ENCODE measurements at places on chromosomes 4 and X.

- H3K27me3 ChIP-seq: peaks cover 9% of the 10 kb centered on the region
- H3K36me3 ChIP-seq: no peaks in the 10 kb centered on the region
- no peak overlapping the region for H3K27ac ChIP-seq
- H3K4me1 ChIP-seq: peaks cover 25% of the 10 kb centered on the region
Measured at GRCh38 chr4:80228460-80228859, 31.2 kb downstream of the PRDM8 start.

GRCh38 chrX:53599781-53600396 lies 86.6 kb downstream of the HUWE1 start:
- DNase-seq: no peak
- peaks cover 10% of the 10 kb centered on the region for H3K4me1 ChIP-seq
- no peak overlapping the region for H3K4me3 ChIP-seq
- no peaks in the 10 kb centered on the region for H3K27me3 ChIP-seq
- peaks cover 24% of the 10 kb centered on the region for H3K36me3 ChIP-seq
- H3K27ac ChIP-seq: peak overlapping the region; percentile 77

DNA sequence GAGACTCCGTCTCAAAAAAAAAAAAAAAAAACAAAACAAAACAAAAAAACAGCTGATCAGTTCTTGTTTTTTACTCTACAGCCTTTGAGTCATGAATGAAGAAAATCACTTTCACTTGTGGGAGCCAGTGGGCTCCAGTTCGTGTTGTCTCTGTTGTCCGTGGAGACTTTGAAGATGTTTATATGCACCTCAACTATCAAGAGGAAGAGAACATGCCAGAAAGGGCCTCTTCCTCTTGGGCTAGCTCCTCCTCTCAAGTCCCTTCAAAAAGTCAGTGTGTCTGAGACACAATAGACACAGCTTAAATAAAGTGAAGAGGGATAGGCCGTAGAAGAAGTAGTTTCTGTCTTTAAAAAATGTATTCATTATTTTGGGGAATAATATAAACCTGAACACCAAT lies 182.7 kb downstream of the KDR start:
- peaks cover 24% of the 10 kb centered on the region for H3K4me1 ChIP-seq
- H3K27ac ChIP-seq: peak overlapping the region; percentile 47
- H3K27me3 ChIP-seq: no peaks in the 10 kb centered on the region

GRCh38 chrX:37405956-37406355 lies 56.8 kb downstream of the PRRG1 start:
- H3K27me3 ChIP-seq: no peaks in the 10 kb centered on the region
- H3K27ac ChIP-seq: no peak overlapping the region
- H3K36me3 ChIP-seq: no peaks in the 10 kb centered on the region

DNA sequence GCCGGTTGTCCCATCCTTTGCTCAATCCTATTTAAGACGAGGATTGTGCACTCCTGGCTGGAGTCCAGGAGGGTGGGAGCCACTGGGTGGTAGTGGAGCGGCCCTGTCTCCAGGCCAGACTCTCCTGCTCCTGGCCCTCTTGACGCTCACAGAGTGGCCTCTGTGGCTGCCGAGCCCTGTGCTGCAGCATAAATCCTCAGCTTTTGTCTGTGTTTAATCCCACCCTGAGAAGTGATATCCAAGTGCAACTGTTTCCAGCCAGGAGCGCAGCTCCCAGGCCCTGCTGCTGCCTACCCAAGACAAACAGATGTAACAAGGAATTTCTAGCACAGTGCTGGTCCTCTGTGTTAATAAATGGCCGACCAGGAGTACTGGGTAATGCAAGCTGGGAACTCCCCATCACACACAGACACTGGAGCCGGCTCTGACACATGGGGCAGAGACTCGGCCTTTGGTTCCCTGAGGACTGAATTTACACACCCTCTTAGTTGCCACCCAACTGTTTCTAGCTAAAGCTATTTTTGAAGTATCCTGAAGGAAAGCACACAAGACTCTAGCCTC lies 85.3 kb downstream of the GATB start:
- peaks cover 44% of the 10 kb centered on the region for H3K36me3 ChIP-seq
- no peak overlapping the region for H3K4me3 ChIP-seq
- no peaks in the 10 kb centered on the region for H3K4me1 ChIP-seq
- DNase-seq: no peak
- no peaks in the 10 kb centered on the region for H3K27me3 ChIP-seq
- H3K27ac ChIP-seq: no peak overlapping the region

DNA sequence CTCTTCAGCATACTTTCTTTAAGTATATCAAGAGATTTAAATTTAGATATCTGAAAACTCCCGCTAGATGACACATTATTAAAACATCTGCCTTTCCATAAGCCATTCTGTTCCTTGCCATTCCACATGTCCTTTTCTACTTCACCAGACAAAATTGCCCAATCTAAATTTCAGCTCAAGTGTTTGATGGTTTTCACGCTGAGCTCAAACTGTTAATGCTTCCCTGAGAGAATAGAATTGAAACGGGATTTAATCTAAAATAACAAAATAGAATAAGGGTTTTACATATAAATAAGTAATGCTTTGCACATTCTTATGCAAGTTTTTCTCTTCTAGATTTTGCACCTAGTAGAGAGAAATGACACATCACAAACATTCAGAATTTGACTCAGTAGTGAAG lies 764.5 kb upstream of the TENM3 start:
- no peaks in the 10 kb centered on the region for H3K36me3 ChIP-seq
- no peak overlapping the region for H3K4me3 ChIP-seq
- DNase-seq: no peak
- H3K4me1 ChIP-seq: no peaks in the 10 kb centered on the region

GRCh38 chr4:74097631-74098426 lies 1.2 kb downstream of the CXCL2 start:
- H3K36me3 ChIP-seq: no peaks in the 10 kb centered on the region
- peak overlapping the region; percentile 81 for H3K4me3 ChIP-seq
- DNase-seq: no peak
- H3K4me1 ChIP-seq: peaks cover 14% of the 10 kb centered on the region

GRCh38 chrX:24203072-24203808 lies 53.7 kb downstream of the ZFX start:
- H3K4me1 ChIP-seq: peaks cover 33% of the 10 kb centered on the region
- H3K27me3 ChIP-seq: no peaks in the 10 kb centered on the region
- H3K27ac ChIP-seq: peak overlapping the region; percentile 15
- peaks cover 14% of the 10 kb centered on the region for H3K36me3 ChIP-seq
- DNase-seq: no peak

DNA sequence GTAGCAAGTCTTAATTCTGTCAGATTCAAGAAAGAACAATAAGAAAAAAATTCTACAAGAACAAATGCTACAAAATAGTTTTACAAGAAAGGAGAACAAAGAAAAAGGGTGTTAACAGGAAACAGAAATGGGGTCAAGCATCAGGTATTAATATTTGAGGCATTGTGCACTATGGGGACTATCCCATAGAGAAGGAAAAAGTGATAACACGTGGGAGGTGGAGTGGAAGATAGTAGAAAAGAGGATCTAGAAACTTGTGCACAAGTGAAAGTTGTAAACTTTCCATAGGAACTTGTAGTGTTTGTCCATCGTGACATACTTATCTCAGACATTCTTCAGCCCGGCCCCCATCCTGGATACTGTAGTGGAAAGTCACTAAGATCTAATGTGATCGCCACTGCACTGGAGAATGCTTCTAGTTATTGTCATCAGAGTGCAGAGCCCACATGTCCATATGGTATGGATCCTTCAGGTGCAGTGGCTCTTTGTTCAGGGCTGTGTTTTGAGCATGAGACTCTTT lies 15.4 kb upstream of the NFXL1 start:
- H3K27me3 ChIP-seq: peaks cover 11% of the 10 kb centered on the region
- no peak overlapping the region for H3K4me3 ChIP-seq
- H3K36me3 ChIP-seq: no peaks in the 10 kb centered on the region
- H3K4me1 ChIP-seq: peaks cover 26% of the 10 kb centered on the region
- DNase-seq: no peak

- no peak overlapping the region for H3K4me3 ChIP-seq
- DNase-seq: no peak
- no peaks in the 10 kb centered on the region for H3K27me3 ChIP-seq
- no peaks in the 10 kb centered on the region for H3K4me1 ChIP-seq
- H3K36me3 ChIP-seq: peaks cover 22% of the 10 kb centered on the region
- no peak overlapping the region for H3K27ac ChIP-seq
Measured at GRCh38 chr4:15035159-15035558, 32.9 kb downstream of the CPEB2 start.

GRCh38 chrX:8310409-8310808 lies 139.3 kb upstream of the VCX2 start:
- no peak overlapping the region for H3K27ac ChIP-seq
- no peak overlapping the region for H3K4me3 ChIP-seq
- no peak for DNase-seq
- no peaks in the 10 kb centered on the region for H3K27me3 ChIP-seq

- DNase-seq: no peak
- no peaks in the 10 kb centered on the region for H3K4me1 ChIP-seq
- H3K36me3 ChIP-seq: no peaks in the 10 kb centered on the region
- H3K27ac ChIP-seq: no peak overlapping the region
- H3K27me3 ChIP-seq: no peaks in the 10 kb centered on the region
- no peak overlapping the region for H3K4me3 ChIP-seq
Measured at GRCh38 chrX:127057891-127058619, 238.5 kb downstream of the PRR32 start.

DNA sequence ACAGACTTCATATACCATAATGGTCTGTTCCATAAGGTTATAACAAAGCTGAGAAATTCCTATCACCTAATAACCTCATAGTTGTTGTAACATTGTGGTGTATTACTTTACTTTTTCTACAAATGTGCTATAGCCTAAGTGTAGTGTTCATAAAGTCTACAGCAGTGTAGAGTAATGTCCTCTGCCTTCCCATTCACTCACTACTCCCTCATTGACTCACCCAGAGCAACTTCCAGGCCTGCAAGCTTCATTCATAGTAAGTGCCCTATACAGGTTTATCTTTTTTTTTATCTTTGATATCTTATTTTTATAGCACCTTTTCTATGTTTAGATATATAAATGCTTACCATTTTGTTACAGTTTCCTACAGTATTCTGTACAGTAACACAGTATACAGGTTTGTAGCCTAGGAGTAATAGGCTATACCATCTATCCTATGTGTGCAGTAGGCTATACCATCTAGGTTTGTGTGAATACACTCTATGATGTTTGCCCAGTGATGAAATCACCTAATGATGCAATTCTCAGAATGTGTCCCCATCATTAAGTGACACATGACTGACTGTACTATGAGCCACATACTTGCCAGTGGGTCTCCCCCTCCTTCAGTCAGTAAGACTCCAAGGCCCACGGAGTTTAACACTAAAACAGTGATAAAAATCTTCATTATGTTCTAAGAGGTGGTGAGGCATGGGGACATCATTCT lies 299.9 kb downstream of the UNC5C start:
- no peak overlapping the region for H3K4me3 ChIP-seq
- no peaks in the 10 kb centered on the region for H3K27me3 ChIP-seq
- no peak overlapping the region for H3K27ac ChIP-seq
- no peaks in the 10 kb centered on the region for H3K36me3 ChIP-seq
- no peak for DNase-seq

- no peak overlapping the region for H3K4me3 ChIP-seq
- H3K27ac ChIP-seq: no peak overlapping the region
- H3K36me3 ChIP-seq: no peaks in the 10 kb centered on the region
Measured at GRCh38 chr4:182716192-182716591, 201.0 kb downstream of the DCTD start.

GRCh38 chr4:141339966-141340365 lies 119.3 kb downstream of the ZNF330 start:
- H3K4me1 ChIP-seq: no peaks in the 10 kb centered on the region
- no peaks in the 10 kb centered on the region for H3K36me3 ChIP-seq
- H3K27ac ChIP-seq: no peak overlapping the region
- H3K4me3 ChIP-seq: no peak overlapping the region
- peaks cover 11% of the 10 kb centered on the region for H3K27me3 ChIP-seq
- no peak for DNase-seq

GRCh38 chr4:180810581-180810980 lies 1432.6 kb upstream of the TENM3 start:
- no peak overlapping the region for H3K4me3 ChIP-seq
- DNase-seq: no peak
- no peaks in the 10 kb centered on the region for H3K27me3 ChIP-seq
- H3K4me1 ChIP-seq: no peaks in the 10 kb centered on the region
- H3K27ac ChIP-seq: no peak overlapping the region
